ENCODE measurements at places on chromosomes 2 and 18.

GRCh38 chr2:27903649-27904404 is 13.3 kb downstream of the BABAM2 start:
- DNase-seq = no peak

DNA sequence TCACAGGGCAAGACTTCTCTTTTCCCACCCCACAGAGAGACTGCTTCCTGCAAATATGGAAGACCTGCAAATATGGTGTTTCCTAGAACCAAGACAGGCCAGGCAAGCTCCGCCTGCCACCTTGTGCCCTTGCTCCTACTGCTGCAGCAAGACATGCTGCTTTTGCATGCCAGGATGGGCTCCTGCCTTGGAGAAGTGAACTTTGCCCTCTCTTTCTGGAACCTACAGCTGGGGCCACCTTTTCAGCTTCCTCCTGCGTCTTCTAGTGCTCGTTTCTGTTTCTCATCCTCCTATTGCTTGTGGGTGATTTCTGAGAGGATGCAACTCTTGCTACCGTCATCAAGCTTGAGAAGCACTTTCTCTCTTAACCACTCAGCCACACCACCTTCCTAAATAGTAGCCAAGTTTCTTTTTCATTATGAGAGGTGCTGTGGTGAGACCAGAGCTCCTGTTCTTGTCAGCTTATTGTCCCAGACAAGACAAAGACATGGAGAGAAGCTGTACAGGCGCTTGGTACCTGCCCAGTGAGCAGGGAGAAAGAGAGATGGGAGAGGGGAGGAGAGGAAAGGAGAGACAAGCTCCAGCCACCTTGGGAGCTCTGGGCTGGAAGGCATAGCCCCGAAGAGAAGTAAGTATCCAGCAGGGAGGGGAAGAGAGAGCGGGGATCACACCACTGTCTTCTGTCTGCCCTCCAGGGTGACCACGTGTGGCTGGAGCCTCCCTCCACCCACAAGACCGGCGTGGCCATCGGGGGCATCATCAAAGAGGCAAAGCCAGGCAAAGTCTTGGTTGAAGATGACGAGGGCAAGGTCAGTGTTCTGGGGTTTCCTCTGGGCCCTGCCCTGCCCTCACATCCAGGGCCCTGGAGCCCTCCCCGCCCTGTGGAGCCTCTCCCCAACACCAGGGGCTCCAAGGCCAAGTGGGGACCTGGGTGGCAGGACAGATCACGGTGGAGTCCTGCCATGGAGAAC is 28.3 kb downstream of the MYO7B start:
- peak; percentile 91 for DNase-seq

GRCh38 chr2:127413782-127414637 is 4.2 kb upstream of the PROC start:
- no peak for DNase-seq

DNA sequence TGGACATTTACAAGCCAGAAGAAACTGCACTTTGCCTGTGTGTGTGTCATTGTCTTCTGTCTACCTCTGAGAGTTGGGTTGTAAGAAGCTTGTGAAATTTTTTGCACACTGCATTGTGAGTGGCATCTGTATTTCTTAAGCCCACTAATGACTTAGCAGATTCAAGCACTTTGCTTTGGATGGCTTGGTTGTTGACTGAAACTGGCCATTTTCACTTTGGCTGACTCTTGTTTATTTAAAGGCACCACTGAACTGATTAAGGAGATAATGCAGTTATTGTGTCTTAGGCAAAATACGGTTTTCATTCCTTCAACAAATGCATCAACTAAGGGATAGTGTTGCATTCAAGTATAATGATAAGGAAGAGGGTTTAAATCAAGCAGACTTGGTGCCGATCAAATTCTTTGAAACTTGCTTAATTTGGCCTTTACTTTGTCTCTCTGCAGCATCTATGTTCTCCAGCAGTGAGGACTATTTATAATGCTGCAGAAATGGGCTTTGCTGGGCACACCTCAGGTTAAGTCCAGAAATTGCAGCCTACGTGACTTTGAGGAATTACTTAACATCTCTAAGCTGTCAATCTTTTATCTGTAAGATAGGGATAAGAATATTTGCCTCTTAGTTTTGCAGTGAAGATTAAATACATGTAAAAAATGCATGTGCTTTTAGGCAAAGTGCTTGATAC is 142.0 kb downstream of the CCDC85A start:
- no peak for DNase-seq

GRCh38 chr2:45070113-45070652 is 60.9 kb upstream of the SIX2 start:
- DNase-seq = no peak

GRCh38 chr2:21800356-21800755 is 676.6 kb downstream of the TDRD15 start:
- no peak for DNase-seq

- no peak for DNase-seq
Measured at GRCh38 chr18:61459896-61460648, 126.8 kb downstream of the CDH20 start.

GRCh38 chr18:45538444-45538843 is 76.8 kb upstream of the SLC14A2 start:
- DNase-seq = no peak

- no peak for DNase-seq
Measured at GRCh38 chr2:209579230-209579749, 155.4 kb downstream of the MAP2 start.

DNA sequence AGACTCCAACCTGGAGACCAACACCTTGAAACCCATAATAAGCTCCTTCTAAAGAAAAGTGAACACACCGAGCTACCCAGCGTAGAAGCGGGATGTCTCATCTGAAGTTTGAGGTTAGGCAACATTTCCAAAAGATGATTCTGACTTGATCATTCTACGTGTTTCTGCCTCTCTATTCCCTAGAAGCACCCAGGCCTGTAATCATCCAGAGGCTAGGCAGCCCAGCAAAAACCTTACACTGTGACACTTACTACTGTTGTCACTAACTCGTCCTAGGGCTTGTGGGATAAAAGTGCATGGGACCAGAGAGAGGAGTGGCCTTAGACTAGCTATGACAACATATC is 1.4 kb downstream of the ZBTB14 start:
- no peak for DNase-seq

DNA sequence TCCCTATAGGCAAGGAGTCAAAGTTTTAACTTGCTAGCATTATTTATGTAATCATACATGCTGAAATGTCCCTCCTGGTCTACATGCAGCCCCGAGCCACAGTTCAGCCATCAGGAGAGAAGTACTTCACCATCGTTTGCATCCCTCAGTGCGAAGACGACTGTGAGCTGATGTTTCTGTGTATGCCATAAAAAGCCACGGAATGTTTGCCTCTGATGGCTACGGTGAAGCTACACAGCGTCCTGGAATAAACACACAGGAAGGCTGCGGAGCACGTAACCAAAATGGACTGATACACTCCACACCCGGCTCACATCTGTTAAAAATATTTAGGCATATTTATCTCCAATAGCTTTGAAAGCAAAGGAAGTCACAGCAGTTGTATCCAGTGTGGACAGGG is 4.3 kb upstream of the SALL3 start:
- DNase-seq = no peak

GRCh38 chr2:171999161-171999560 is 592 bp upstream of the METAP1D start:
- DNase-seq = no peak

DNA sequence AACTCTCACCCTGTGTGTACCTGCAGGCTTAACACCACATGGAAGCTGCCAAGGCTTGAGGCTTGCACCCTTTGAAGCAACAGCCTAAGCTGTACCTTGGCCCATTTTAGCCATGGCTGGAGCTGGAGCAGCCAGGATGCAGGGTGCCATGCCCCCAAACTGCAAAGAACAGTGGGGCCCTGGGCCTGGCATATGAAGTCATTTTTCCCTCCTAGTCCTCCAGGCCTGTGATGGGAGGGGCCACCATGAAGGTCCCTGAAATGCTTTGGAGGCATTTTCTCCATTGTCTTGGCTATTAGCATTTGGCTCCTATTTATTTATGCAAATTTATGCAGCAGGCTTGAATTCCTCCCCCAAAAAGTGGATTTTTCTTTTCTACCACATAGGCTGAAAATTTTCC is 238.4 kb downstream of the CDCA7 start:
- DNase-seq = no peak

DNA sequence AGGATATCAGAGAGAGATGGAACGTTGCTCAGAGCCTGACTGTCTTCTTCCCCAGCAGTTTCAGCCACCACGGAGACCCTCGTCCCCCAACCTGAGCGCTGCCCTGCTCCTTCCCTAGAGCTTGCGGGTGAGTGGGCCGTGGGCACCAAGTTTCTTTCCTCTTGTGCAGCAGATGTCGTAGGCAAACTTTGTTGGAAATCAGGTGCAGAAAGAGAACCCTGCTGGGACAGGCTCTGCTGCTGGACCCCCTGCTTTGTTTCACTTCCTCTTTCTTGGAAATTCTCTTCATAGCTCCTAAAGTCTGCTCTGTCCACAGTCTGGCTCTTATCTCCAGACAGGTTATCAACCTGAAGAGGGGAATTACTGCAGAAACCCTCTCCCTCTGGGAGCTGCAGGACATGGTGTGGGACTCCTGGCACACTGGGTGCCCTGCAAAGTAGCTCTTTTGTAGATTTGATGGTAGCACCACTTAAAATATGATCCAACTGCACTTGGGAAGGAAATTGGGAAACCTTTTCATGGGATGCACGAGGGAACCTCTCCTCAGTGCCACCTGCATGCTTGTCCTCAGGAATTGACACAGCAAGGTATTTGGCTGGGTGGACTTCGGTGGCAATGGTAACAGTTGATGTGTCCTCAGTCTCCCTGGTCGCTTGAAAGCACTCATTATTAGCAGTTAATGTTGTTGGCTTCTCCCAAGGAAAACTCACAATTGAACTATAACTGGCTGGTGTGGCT is 92.2 kb downstream of the ALPK2 start:
- no peak for DNase-seq

DNA sequence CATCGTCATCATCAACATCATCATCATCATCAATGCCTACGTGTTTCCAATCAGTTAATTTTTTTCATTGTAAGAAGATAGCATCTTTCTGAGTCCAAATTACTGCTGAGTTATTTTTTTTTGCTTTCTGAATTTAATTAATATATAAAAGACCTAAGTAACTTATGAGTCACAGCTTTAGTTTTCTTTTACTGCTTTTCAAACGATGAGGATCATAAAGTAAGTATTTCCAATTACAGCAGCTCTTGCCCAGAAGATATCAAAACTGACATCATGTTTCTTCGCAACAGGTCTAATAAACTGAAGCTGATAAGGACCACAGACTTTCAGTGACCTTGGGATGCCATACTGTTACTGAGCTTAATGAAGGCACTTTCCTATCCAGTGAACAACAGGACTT is 442.2 kb downstream of the DSEL start:
- no peak for DNase-seq

DNA sequence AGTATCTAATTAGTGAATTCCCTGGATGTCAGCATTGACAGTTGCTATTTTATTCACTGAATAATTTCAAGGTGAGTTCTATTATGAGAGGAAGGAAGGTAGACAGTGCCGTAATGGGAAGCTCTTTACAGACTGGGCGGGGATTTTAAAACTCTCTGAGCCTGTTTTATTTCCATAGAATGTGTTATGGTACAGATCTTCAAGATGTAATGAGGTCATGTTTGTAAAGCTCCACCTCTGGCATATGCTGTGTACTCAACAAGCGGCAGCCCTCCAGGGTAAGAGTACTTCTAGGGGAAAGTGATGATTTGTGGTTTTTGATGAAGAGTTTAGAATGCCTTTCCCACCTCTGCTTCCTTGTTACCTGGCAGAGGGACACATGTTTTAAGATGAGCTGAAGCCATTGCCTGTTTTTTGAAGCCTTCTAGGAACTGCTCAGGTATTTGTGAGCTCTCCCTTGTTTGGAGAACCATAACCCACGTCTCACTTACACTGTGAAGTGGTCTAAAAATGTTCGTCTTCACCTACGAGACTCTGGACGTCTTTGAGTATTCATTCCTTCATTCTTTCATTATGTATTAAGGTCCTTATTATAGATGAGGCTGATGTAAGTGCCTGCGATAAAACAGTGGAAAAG is 251.2 kb downstream of the PTGR3 start:
- no peak for DNase-seq

GRCh38 chr2:127208313-127208712 is 11.8 kb downstream of the CYP27C1 start:
- DNase-seq = no peak

GRCh38 chr2:46803911-46804670 is 111.5 kb downstream of the MCFD2 start:
- peak; percentile 6 for DNase-seq

Measured in GM10248 (cell line).